Stimulated activated CD4-positive, alpha-beta T cell treated with anti-CD3 and anti-CD28 coated beads, TNF-alpha, amount 100 ng/mL, for 24 hours (primary cell): ENCODE measurements at places on chromosomes 13 and 19.
A peak's percentile ranks its signal among the peaks of the same experiment; 100 is the strongest.

GRCh38 chr19:994516-994915 is 5.7 kb upstream of the GRIN3B start:
- no peak for DNase-seq

- DNase-seq = no peak
These were observed 86.7 kb downstream of the GPR12 start for GRCh38 chr13:26673890-26674289.

- no peak for DNase-seq
These were observed 2.4 kb downstream of the PAK4 start for GRCh38 chr19:39127812-39128515.

DNA sequence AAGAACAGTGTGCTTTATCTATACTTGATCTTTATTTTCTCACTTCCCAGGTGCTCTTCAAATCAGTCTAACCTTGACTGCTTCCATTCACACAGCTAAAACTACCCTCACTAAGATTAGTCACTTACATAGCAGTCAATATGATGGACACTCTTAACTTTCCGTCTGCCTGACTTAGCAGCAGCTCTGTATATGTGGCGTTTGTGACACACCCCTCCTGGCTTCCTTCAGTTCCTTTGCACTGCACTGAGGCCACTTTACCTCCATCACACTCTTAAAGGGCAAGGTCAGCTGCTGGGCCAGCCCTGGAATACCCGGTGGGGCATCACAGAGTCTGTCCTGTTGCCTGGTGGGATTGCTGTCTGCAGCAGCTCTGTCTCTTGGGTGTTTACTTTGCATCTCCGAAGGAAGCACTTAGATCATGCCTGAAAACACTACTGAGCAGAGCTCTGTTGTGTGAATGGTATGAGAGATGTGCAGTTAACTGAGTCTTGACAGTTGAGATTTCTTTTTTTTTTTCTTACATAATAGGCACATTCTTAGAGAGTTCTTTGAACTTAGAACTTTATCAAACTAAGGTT is 35.6 kb upstream of the IL17D start:
- DNase-seq = no peak

DNA sequence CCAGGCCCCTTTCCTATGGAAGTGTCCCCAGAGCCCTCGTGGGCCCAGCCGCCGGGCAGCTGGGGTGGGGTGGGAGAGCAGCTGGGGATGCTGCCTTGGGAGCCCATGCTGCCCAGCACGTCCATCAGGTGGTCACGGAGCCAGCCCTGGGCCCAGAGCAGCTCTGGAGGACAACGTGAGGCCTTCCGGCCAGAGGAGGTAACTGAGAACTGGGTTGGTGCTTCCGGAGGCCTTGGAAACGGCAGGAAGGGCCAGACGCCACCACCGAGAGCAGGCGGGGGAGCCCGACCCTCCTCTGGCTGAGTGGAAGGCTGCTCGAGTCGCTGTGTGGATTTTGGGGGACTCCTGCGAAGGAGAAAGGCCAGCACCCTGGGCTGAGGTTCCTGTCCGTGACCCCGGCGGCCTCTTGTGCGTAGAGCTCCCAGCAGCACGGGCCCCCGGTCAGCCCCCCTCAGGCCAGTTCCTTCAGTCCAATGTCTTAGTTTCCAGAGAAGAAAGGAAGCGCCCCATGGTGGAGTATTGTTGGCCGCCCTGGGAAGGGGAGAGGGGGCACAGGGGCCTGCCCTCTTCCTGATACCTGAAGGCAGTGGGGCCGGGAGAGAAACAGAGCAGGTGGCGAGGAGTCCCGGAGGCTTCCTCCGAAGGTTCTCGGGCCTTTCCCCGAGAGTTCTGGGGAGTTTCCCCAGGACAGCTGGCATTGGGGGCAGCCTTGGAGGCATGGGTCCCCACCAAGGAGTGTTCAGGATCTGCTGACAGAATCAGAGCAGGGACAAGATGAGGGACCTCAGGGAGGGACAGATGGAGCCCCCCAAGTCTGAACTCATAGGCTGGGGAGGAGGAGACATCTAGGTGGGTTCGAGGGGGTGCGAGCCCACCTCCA is 68.8 kb downstream of the MLLT1 start:
- no peak for DNase-seq

GRCh38 chr19:37218592-37218935 is 550 bp downstream of the ZNF383 start:
- peak; percentile 6 for DNase-seq

GRCh38 chr19:30249911-30250310 is 122.3 kb upstream of the ZNF536 start:
- DNase-seq = no peak

GRCh38 chr13:28438598-28439334 is 56.2 kb downstream of the FLT1 start:
- no peak for DNase-seq

DNA sequence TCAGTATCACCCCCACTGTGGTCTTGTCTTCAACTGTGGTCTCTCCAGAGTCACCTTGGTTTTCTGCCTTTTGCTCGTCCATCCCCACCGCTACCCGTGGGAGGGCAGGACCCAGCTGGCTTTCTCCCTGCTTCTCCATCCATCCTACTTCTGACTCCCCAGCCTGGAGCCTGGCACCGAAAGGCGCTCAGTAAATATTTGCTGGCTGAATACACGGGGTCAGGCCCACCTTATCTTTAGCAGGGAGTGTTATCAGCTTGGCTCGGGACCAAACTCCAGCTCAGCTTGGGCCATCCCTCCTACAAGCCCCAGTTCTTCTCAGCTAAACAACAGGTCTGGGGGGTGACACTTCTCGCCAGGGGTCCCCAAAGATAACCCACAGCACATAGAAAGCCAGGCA is 62.0 kb upstream of the KLF2 start:
- DNase-seq = no peak

GRCh38 chr19:7641290-7642276 is 4.7 kb downstream of the STXBP2 start:
- DNase-seq = no peak

DNA sequence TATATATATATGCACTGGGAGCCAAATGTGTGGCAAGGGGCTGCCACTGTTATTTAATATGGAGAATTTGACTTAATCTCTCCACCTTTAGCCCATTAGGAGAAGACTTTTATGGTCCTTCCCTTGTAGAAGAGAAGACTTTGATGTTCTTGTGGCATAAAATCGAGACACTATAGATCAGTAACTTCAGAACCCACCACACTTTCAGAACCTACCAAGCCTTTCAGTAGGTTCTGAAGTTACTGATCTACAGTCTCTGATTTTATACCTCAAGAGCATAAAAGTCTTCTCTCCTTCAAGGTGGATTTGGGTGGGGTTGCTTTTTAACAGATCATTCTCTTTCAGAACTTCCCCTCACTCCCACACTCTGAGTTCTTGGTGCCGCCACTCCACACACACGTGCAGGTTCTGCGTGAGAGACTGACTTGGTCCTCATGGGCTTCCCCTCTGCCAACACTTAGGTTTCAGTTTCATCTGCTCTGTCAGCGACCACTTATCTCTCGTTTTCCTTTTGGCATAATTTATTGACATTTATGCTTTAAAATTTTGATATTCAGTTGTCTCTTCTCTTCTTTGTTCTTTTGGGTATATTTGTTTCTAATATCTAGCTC is 213.4 kb upstream of the PCDH17 start:
- DNase-seq = no peak

GRCh38 chr13:40592035-40592434 is 74.4 kb downstream of the FOXO1 start:
- DNase-seq = no peak

- DNase-seq = no peak
These were observed 42.2 kb upstream of the SPACA7 start for GRCh38 chr13:112333756-112334543.

- DNase-seq = no peak
These were observed 203.1 kb upstream of the EDNRB start for GRCh38 chr13:78121459-78122348.

DNA sequence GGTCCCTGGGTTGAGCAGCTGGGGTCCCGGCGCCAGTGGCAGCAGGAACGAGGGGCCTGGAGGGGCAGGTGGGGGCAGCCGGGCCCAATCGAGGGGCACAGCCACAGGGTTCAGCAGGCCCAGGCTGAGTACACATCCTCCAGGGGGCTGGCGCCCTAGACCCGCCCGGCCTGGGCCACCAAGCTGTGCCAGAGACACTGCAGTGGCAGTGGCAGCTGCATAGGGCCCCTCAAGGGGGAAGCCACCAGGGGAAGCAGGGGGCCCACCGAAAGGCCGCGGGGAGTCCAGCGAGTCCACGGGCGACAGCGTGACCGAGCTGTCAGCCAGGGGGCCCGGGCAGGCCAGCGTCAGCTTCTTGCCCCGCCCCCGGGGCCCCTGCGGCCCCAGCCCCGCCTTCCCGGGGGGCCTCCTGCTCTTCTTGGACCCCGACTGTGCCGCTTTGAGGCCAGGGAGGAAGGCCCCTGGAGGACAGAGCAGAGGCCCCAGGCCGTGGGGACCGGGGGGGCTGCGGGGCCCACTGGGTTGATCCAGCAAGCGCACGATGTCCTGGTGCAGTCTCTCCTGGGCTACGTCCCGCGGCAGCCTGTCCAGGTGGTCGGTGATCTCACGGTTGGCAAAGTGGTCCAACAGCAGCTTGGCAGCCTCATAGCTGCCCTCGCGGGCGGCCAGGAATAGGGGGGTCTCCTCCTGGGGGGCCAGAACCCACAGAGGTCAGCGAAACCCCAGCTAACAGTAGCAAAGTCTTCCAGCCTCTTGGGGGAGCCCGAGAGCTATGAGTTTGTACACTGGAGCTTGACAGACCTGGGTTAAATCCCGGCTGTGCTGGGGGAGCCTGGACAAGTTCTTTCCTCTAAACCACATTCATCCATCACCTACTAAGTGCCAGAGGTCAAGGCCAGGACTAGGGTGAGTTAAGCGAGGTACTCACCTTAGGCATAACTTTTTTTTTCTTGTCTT is 39.5 kb downstream of the NOTCH3 start:
- no peak for DNase-seq

GRCh38 chr13:51549050-51549449 is 35.2 kb upstream of the WDFY2 start:
- no peak for DNase-seq

DNA sequence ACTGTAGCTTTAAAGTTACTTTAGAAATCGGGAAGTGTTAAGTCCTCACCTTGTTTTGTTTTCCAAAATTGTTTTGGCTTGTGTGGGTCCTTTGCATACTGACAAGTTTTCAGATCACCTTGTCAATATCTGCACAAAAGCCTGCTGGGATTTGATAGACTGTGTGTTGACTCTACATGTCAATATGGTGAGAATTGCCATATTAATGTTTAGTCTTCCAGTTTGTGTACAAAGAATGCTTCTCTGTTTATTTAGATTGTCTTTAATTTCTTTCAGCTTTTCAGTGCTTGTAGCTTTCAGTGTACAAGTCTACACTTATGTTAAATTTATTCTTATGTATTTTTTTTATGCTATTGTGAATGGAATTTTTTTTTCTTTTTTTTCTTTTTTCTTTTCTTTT is 50.2 kb downstream of the SIPA1L3 start:
- DNase-seq = no peak
